ENCODE measurements at places on chromosomes 13 and 19.

DNA sequence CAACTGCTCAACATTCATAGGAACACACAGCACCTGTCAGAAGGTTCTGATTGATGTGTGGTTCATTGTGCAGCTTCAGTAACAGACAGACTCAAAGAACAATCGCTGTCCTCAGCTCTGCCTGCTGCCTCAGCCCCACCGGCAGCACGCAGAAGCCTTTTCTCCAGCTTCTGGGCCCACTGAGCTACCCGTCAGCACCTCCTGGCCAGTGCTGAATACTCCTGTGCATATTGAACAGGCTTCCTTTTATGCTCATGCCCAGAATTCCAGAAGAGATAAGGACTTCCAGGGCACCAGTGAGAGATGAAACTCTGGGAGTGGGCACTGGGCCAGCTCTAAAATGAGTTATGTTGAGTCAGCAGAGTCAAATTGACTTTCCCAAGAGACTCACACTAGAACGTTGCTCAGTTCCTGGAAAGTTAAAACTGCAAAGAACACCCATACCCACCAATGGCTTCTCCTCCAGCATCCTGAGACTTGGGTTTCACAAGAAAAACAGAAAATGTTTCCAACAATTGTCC lies 119.3 kb downstream of the COL4A1 start:
- DNase-seq = peak; percentile 82

DNA sequence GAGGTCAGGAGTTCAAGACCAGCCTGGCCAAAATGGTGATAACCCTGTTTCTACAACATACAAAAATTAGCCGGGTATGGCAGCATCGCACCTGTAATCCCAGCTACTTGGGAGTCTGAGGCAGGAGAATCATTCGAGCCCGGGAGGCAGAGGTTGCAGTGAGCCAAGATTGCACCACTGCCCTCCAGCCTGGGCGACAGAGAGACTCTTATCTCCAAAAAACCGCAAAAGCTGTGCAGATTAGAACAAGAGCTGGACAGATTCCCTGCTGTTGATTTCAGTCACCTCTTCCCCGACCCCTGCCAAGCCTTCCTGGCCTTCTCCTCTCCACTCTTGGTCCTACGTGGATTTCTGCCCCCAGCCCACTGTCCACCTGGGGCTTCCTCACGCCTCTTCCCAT lies 8.3 kb downstream of the CAMSAP3 start:
- no peak for DNase-seq

DNA sequence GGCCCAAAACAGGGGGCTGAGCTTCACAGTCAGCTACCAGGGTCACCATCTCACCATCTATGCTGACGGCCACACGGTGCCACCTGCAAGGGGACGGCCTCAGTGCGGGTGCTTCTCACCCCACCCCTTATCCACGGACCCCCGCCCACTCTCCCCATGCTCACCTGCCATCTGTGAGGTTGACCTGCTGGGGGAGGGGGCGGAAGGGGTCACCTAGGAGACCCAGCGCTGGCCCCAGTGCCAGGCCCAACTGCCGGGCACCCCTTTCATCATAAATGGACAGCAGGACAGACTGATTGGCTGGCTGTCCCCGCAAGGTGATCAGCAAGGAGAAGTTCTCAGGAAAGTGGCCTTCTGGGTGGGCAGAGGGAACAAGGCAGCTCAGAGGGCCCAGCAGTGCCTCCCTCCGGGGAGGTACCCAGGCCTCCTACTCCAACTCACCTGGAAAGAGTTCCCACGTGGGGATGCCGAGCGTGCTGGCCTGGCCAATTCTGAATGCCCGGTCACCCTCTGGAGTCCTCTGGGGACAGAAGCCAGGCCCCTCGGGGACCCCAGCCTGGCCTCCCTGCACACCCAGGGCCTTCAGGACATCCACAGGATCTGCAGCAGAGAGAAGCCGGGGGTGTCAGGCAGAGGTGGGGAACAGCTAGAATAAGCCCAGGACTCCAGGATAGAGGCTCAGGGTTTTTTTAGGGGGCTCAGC lies 4.5 kb downstream of the COL5A3 start:
- no peak for DNase-seq

- no peak for DNase-seq
Measured at GRCh38 chr13:21076253-21076652, 14.9 kb upstream of the LATS2 start.

GRCh38 chr19:56838909-56839651 lies 1.4 kb downstream of the PEG3 start:
- peak; percentile 93 for DNase-seq

DNA sequence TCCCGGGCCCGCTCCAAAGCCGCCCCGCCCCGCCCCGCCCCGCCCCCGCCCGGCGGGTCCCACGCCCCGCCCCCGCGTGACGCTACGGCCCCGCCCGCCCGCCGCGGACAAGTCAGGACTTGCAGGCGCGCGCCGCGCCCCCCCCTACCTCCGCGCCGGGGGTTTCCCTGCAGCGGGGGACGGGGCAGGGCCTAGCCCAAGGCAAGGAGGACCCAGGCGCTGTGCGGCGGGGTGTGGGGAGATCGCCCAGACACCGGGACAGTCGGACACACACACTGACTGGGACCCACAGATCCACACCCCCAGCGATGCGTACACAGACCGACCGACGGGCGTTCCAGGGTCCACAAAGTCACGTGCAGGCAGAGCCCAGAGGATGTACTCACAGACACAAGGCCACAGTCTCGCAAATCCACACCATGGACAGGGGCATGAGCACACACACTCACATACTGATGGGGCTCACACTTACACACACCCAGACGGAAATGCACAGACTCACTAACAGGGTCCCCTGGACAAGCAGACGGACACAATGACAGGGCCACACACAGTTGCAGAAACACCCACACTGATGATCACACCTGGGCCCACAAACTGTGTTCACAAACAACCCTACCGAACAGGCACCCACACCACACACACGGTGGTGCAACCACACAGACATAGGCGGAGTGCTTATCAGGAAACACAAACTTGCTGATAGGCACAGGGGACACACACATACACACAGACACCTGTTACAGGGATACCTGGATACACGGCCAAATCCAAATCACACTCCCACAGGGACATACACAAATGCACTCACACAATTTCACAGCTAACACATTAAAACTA lies 436 bp upstream of the BBC3 start:
- DNase-seq = peak; percentile 85

- no peak for DNase-seq
Measured at GRCh38 chr19:58196901-58197616, 14.2 kb downstream of the ZNF274 start.

DNA sequence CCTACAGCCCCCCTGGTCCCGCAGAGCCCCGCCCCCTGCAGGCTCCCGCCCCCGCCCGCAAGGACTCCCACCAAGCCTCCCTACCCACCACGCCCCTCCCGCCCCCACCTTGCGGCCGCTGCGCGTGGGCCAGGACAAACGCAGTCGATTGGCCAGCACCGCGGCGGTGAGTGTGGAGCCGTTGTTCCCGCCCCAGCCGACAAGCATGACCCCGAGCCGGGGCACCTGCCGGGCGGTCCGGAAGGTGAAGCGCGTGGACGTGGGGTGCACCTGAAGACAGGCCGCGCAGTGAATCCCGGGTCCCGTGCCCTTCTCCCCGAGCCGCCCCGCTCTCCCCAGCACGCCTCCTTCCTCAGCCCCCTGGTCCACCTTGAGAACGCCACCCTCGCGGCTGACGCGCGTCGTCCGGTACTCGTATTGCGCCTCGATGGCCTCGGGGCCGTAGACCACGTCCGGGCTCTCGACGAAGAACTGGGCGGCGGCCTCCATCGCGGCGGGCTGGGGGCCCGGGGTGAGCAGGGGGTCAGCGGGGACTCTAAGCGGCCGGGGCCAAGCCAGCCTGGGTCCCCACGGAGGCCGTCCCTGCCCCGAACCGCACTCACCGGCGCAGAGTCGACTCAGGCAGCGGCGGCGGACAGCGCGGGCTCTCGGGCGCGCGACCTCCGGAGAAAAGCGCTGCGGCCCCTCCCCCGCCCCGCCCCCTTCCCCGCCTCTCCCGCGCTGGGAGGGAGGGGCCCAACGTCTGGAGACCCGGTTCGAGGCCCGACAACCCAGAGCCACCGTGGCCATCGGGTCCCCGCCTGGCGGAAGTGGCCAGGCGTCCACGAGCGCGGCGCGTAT lies at the start of gene ISYNA1:
Gene ISYNA1, minus strand, starts transcription at position 643 of the 840 bp plus-strand sequence. Its CDS starts 154 bp downstream, at position 489.
- peak; percentile 36 for DNase-seq

- DNase-seq = no peak
Measured at GRCh38 chr13:100646871-100647270, 27.7 kb downstream of the TMTC4 start.

DNA sequence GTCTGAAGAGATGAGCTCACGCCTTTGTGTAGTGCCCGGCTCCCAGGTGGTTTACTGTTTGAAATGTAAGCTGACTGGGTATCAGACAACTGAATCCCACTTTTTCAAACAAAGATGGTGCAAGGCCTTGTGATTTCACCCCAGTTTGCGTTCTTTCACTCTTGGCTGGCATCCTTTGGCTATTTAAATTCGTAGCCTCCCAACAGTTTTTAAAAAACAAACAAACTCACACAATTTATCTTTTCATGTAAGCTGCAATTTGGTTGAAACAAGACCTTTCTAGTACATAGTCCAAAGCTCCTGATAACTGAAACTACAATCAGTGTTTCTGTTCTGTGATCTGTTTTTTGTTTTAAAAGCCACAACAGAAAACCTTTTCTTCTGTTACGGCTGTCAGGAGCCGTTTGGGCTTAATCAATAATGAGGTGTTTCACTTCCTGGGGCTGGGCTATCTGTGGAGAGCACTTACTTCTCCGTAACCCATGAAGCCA lies 65.1 kb upstream of the NPAS1 start:
- no peak for DNase-seq

DNA sequence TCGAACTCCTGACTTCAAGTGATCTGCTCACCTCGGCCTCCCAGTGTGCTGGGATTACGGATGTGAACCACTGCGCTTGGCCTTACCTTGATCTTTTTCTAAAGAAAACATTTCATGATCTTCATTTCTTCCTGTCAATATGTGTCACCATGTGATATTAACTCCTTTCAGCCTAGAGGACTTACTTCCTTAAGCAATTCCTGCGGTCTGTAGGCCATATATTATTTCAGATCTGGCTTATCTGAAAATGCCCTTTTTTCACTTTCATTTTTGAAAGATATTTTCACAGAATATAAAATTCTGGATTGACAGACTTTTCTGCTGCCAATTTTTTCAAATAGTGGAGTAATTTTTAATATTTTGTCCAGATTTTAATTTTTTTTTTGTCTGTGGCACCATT lies 2.0 kb upstream of the GPR32 start:
- DNase-seq = no peak
